HFFc6 (cell line): ENCODE measurements at places on chromosomes 6 and 20. TPM values are rescaled to one million over a fixed set of nuclear protein-coding genes. Genes with fewer than 3 reads are reported as not detected.

DNA sequence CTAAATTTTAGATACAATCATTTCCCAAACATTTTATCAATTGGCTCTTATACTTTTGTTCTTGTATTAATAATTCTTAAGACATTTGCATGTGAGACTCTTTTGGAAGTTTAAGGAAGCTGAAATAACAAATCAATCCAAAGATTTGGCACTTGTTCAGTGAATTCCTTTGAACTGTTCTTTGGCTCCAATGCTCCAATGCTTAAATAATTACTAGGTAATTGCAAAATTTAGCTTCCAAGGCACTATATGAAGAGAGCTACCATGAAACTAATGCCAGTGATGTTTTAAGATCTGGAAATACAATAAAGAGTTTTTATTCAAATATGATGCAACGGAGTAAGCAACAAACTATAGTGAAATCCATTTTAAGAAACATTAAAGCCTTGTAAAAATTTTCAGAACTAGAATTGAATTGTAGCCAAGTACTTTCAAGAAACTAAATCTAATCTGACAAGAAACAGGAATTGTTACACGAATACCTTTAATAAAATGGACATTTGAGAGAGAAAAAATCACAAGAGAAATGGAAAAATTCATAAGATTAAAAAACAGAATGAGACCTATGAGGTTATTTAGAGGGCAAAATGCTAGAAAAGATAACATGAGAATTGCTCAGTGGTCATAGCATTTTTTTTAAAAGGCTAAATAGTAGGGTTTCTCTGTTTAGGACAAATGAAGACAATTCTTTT lies 43.6 kb upstream of the SMLR1 start:
- H3K4me3 ChIP-seq = no peak overlapping the region
- peaks cover 24% of the 10 kb centered on the region for H3K4me1 ChIP-seq
- DNase-seq = no peak

DNA sequence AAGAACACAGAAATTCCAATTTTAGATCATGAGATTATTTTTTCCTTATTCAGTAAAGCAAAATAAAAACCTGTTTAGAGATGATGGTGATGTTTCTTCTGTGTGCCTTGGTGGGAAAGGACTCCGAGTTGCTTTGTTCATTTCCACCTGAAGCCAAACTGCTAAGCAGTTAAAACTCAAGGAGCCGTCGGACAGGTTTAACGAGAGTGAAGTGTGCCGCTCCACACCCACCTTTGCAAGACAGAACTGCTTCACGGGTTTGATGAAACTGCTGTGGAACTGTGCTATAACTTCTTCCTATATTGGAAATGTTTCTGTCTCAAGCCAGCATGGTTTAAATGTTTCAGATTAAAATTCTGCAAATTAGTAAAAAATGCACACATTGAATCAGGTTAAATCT lies 9.2 kb upstream of the DSP start:
- no peaks in the 10 kb centered on the region; the same call in 1 of the 2 replicates for H3K27me3 ChIP-seq
- H3K36me3 ChIP-seq = no peaks in the 10 kb centered on the region
- H3K27ac ChIP-seq = 0 out of 2 replicates have a peak overlapping the region, but pooled peaks have one; percentile 36
- peaks cover 95% of the 10 kb centered on the region for H3K4me1 ChIP-seq

DNA sequence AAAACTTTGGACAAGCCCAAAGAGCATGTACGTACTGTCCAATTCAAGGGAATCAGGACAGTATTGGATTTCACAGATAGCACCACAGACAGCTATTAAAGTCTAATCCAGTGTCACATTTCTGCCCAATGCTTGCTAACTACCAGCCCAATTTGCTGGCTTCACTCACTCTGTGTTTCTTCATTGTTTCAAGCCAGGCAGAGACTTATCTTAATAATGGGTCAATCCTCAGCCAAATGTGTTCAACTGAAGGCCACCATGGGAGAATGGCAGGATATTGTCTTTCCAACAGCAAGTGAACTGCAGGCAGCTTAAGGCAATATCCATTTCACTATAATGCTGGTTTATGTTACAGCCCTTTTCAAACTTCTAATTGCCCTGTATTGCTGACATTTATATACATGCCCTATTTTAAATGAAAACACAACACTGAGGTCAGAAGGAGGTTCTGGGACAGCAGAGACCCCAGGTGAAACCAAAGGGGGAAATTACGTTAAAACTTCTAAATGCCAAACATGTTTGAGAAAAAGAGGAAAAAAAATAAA lies 142.1 kb upstream of the RSPO3 start:
- no peak for DNase-seq
- H3K4me1 ChIP-seq = no peaks in the 10 kb centered on the region
- H3K27ac ChIP-seq = no peak overlapping the region
- H3K4me3 ChIP-seq = no peak overlapping the region

- no peak overlapping the region for H3K4me3 ChIP-seq
- peaks cover 32% of the 10 kb centered on the region for H3K4me1 ChIP-seq
- H3K27me3 ChIP-seq = no peaks in the 10 kb centered on the region
- H3K27ac ChIP-seq = peak overlapping the region; percentile 14; the same call in 1 of the 2 replicates
These were observed 43.2 kb downstream of the PHIP start for GRCh38 chr6:79034865-79035264.

GRCh38 chr6:143015300-143015706 lies 45.4 kb upstream of the AIG1 start:
- H3K36me3 ChIP-seq = no peaks in the 10 kb centered on the region
- no peak overlapping the region for H3K4me3 ChIP-seq
- peaks cover 2% of the 10 kb centered on the region; the same call in 1 of the 2 replicates for H3K27me3 ChIP-seq
- DNase-seq = no peak

- peaks cover 14% of the 10 kb centered on the region; the same call in 1 of the 2 replicates for H3K4me1 ChIP-seq
- no peak for DNase-seq
- H3K27ac ChIP-seq = no peak overlapping the region
- no peak overlapping the region for H3K4me3 ChIP-seq
These were observed 83.3 kb upstream of the QKI start for GRCh38 chr6:163331245-163331644.

DNA sequence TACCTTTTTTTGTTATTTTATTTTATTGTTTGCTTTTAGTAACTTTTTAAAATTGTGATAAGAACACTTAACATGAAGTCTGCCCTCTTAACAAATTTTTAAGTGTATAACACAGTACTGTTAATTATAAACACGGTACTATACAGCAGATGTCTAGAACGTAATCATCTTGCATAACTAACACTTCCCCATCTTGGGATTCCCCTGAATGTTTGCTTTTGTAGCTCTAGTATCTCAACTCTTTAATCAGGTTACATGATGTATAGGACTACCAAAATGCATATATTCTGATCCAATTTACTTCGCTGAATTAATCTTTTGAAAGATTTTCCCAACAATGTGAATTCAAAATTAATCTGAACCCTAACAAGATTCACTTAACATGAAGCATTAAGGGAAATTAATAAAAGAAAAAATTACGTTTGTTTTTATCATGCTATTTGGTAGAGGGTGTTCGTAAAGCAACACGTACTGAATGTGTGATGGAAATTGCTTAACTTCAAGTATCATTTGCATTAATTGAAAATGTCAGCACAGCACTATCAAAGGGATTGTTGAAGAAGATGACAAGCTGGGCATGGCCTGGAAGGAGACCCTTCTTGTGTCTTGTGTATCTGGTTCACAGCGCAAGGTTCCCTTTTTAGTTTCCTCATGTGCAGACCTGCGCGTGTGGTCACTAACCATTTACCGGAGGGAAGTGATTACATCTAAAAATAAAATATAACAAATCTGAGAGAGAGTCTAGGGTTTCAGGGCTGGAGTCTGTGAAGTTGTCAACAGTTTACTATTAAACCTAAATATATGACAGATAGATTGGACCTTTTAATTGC lies 15.2 kb downstream of the COL19A1 start:
- H3K36me3 ChIP-seq = no peaks in the 10 kb centered on the region
- no peaks in the 10 kb centered on the region for H3K4me1 ChIP-seq
- H3K4me3 ChIP-seq = no peak overlapping the region
- H3K27me3 ChIP-seq = peaks cover 2% of the 10 kb centered on the region; the same call in 1 of the 2 replicates
- no peak overlapping the region for H3K27ac ChIP-seq

Gene SH3BGRL2
- 0.14 and 0.50 TPM in 2 replicates for total RNA-seq

Gene ABHD16A
- 30.4 to 38.8 TPM (median 38.2 TPM) in 3 replicates for total RNA-seq

Gene B3GAT2
- total RNA-seq = 0.05 TPM in 1 of 3 replicates, not detected in the others

Gene ADAT2
- total RNA-seq = 3.3 to 4.8 TPM (median 4.1 TPM) in 3 replicates

Gene LTA
- not detected in 3 replicates for total RNA-seq

Gene CALHM4
- 0.20 to 0.42 TPM (median 0.24 TPM) in 3 replicates for total RNA-seq
